HFFc6 (cell line): ENCODE measurements at places on chromosomes 7 and 10. TPM values are rescaled to one million over a fixed set of nuclear protein-coding genes. Genes with fewer than 3 reads are reported as not detected.
A peak's percentile ranks its signal among the peaks of the same experiment; 100 is the strongest.

The FAM107B gene
- total RNA-seq = 16.3 and 43.1 TPM in 2 replicates

The PNLIPRP1 gene
- not detected in 3 replicates for total RNA-seq

The FOXP2 gene
- 0.10 and 0.20 TPM in 2 replicates for total RNA-seq

The ZNF789 gene
- 4.3 to 6.2 TPM (median 4.6 TPM) in 3 replicates for total RNA-seq

The VIPR2 gene
- not detected in 3 replicates for total RNA-seq

The MAGI2 gene
- total RNA-seq = 7.2 to 9.8 TPM (median 7.5 TPM) in 3 replicates

The CLCN1 gene
- not detected in 3 replicates for total RNA-seq

The ANKRD2 gene
- 0.30 to 6.3 TPM (median 1.2 TPM) in 3 replicates for total RNA-seq

The CALML5 gene
- total RNA-seq = not detected in 3 replicates

The STAMBPL1 gene
- total RNA-seq = 32.2 to 44.9 TPM (median 33.4 TPM) in 3 replicates

The TAS2R40 gene
- not detected in 3 replicates for total RNA-seq

The FAM3C gene
- 56.4 and 74.4 TPM in 2 replicates for total RNA-seq

DNA sequence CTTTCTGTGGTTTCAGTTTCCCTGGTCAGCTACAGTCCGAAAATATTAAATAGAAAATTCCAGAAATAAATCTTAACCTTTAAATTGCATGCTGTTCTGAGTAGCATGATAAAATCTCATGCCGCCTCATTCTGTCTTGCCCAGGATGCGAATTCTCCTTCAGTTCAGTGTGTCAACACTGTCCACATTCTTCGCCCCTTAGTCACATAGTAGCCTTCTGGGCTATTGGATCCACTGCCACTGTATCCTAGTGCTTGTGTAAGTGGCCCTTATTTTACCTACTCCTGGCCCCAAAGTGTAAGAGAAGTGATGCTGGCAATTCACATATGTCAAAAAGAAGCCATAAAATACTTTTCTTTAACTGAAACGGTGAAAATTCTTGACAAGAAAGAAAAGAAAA, 129.6 kb downstream of the ZWINT start:
- no peak for DNase-seq

GRCh38 chr7:35799846-35800717, 775 bp upstream of the SEPTIN7 start:
- DNase-seq = peak; percentile 74

DNA sequence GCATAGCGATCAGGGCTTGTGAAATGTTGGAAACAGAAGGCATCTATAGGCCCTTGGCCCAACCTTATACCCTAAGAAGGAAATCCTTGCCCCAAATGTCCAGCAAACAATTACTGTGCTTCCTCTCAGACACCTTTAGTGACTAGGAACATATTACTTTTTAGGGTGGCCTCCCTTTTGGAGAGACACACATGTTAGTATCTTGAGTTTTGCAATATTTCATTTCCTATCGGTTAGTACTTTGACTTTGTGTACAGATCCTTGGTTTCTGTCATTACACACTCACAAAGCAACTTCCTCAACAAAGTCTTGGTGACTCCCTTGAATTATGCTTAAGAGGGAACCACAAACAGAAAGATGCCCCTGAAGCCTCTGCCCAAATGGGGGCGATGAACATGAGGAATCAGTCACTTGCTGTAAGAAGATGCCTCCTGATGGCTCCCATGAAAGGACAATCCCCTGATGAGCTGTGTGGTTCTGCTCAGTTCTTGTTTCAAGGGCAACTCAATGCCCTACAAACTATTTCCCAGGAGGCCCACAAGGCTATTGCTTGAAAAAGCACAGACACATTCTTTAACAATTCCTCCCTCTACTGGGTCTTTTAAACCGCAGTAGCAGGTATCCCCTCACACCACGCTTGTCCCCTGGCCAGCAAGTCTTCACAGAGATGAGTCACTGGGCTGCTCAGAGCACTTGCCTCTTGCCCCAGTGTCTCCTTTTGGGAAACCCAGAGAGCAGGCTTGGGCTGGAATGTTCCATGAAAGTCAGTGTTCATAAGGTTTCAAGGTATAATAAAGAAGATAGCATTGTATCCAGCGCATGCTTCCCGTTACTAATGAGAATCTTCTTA, 196.2 kb downstream of the FANK1 start:
- no peak for DNase-seq

GRCh38 chr10:130378556-130379400, 242.6 kb downstream of the GLRX3 start:
- no peak for DNase-seq

DNA sequence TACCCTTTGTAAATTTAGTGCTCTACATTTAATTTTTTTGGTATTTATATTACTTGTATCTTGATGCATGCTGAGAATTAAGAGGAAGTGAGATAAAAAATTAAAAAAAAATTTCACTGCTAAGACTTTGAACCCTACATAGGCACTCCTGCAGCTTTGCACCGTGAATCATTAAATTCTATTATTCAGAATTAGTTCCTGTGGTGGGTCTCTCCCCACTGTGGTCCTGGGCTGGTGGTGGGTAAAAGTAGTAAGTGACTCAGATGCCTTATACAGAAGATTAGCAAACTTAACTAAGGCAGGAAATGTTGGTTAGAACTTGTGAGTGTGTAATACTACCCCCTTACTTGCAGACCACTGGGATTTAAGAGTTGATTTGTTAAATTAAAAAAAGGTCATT, 72.6 kb downstream of the AP3M1 start:
- peak; percentile 41 for DNase-seq

- peak; percentile 22 for DNase-seq
Measured at GRCh38 chr10:60848126-60848525, 69.8 kb downstream of the CDK1 start.

GRCh38 chr7:20447021-20447650, 116.4 kb downstream of the ITGB8 start:
- DNase-seq = no peak

- no peak for DNase-seq
Measured at GRCh38 chr10:62036186-62037081, 134.9 kb downstream of the ARID5B start.

DNA sequence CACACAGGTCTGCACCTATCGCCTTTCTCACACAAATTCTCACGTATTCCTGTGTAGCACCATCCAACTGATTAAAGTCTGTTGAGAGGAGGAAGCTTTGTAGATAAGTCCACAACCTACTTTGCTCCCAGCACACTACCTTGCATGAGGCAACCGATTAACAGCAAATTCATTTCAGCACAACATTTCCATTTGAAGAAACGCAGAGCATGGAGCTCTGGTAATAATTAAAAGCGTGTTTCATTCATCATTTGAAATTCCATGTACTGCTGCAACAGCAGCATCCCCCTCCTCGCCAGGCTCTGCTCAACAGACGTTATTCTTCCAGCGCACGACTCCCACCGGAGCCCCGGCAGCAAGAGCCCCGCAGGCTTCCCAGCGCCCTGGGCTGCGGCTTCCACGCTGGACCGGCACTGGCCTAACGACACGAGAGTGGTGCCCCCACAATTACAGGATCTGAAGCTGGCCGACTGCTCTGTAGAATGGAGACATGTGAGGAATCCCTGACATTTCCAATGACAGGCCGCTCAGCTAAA, 118.8 kb downstream of the DIP2C start:
- DNase-seq = no peak

DNA sequence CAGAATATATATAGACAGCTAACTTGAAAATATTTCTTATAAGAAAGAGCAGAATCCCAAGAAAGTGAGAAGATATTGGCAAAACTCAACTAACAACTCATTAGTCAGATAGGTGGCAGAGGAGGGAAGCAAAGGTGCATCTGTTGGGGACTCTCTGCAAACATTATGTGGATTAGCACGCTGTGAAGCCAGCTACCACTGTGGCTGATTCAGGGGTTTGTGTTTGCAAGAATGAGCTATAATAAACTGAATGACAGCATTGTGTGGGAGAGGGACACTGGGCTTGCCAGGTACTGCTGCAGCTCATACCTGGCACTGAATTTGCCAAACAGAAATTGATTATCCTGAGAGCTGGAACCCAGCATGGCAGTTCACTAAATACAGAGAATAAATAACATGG, 170.3 kb upstream of the MINDY3 start:
- no peak for DNase-seq

DNA sequence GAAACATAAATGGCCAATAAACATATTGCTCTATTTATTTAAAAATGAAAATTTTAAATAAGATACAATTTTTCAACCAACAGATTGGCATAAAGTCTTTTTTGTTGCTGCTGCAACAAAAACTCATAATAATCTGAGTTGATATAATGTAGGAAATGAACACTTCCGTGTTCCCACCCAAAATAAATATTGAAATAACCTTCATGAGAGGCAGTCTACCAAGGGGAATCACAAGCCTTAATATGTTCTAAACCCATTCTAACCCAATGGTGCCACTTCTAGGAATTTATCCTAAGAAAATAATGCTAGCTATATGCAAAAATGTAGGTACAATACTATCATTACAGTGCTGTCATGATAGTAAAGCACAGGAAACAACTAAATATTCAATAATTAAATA, 39.1 kb downstream of the SLC25A13 start:
- DNase-seq = no peak

GRCh38 chr10:95500097-95500496, 61.1 kb downstream of the SORBS1 start:
- DNase-seq = no peak

- no peak for DNase-seq
Measured at GRCh38 chr7:120981117-120981516, 7.4 kb upstream of the CPED1 start.

GRCh38 chr10:22704471-22704911, 9.9 kb downstream of the PIP4K2A start:
- DNase-seq = no peak

- no peak for DNase-seq
Measured at GRCh38 chr10:5929442-5929841, 39.4 kb downstream of the FBH1 start.

DNA sequence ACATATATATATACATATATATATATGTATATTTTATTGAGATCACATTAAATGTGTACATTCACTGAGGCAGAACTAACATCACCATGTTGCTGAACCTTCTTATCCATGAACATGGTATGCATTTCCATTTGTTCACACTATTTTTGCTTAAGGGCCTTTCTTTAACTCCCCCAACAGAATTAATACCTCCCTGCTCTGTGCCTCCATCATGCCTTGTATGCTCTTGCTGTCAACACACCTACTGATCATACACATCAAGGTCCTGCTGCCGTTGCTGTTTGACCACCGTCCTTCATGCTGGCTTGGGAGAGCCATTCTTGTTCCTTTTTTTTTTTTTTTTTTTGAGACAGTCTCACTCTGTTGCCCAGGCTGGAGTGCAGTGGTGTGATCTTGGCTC, 43.5 kb downstream of the EPHB4 start:
- DNase-seq = no peak

DNA sequence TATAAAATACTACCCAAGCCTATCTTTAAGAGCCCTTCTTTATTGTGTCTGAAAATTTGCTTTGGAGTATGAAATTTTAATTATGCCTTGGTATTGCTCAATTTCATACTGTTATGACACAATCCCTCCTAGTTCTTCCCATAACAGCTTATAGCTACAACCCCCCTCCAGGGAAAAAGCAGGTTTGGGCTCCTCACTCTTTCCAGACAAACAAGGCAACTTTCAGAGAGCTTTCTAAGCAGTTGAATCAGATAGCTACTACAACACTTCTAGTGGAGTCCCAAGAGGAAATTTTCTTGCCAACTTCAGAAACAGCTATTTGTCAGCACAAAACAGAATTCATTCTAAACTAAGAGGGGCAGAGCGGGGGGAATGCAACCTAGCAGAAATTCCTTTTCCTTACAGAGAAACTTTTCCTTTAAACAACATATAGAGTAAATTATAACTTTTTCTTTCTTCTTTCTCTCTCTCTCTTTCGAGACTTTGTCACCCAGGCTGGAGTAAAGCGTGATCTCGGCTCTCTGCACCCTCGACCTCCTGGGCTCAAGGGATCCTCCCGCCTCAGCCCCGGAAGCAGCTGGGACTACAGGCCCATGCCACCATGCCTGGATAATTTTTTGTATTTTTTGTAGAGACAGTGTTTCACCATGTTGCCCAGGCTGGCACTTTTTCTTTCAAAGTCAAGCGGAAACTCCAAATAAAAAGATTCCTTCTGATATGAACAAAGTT, 26.0 kb upstream of the JMJD1C start:
- peak; percentile 54 for DNase-seq

DNA sequence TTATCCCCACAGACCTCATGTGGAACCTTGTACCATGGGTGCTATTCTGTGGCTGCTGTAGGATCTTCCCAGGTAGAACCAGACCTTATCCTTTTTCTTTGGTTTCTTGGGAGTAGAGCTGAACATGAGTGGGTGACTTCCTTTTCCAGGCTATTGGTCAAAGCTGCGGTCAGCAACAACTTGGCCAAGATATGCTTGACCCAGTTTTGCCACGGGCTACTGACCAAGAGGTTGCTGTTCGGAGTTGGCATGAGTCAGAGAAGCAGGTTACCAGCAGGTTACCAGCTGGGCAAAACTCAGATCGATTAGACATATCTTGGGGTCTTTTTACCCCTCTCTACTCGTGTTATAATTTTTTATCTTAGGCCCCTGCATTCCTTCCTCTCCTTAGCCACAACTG, 36.7 kb upstream of the HDAC9 start:
- no peak for DNase-seq

GRCh38 chr7:112150823-112151641, 55.2 kb downstream of the DOCK4 start:
- no peak for DNase-seq

DNA sequence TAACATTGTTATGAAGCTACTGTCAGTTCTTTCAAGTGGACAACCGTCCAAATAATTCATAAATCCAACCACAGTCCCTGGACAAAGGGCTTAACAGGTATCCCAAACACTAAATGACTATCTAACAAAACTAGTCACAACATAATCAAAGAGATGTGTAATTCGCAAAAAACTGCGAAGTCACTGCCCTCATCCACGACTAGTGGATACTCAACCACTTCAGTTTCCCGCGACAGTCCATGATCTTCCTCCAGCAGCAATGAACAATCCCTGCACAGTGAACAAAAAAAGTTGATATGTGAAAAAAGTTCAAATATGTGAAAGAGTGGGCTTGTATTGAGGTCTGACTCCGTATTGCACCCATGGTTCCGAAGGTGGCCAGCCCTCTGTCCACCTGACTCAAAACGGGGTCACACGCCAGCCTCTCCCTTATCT, 287 bp downstream of the DCLRE1A start:
- no peak for DNase-seq
